ENCODE measurements at places on chromosomes 7 and 10. TPM values are rescaled to one million over a fixed set of nuclear protein-coding genes. Genes with fewer than 3 reads are reported as not detected.

ZNF783 gene
- polyA plus RNA-seq: 12.1 TPM

GRM3 gene
- 0.16 TPM for polyA plus RNA-seq

CPXM2 gene
- 63.9 TPM for polyA plus RNA-seq

SEMA3E gene
- 0.82 TPM for polyA plus RNA-seq

NEURL1 gene
- polyA plus RNA-seq: 34.9 TPM

SKAP2 gene
- 31.2 TPM for polyA plus RNA-seq

PTPRZ1 gene
- polyA plus RNA-seq: 20.6 TPM

ODAD2 gene
- 0.61 TPM for polyA plus RNA-seq

LMTK2 gene
- 19.4 TPM for polyA plus RNA-seq

MTG1 gene
- 67.5 TPM for polyA plus RNA-seq

KMT2C gene
- polyA plus RNA-seq: 34.1 TPM

HGF gene
- 2.8 TPM for polyA plus RNA-seq

ALOX5 gene
- 17.6 TPM for polyA plus RNA-seq

CYP3A7 gene
- 1.8 TPM for polyA plus RNA-seq

ICA1 gene
- 51.6 TPM for polyA plus RNA-seq

C10orf105 gene
- 0.27 TPM for polyA plus RNA-seq

AP1S1 gene
- 56.4 TPM for polyA plus RNA-seq

KCND2 gene
- polyA plus RNA-seq: 2.5 TPM

GDI2 gene
- 313 TPM for polyA plus RNA-seq

TACC2 gene
- polyA plus RNA-seq: 85.5 TPM

PTN gene
- polyA plus RNA-seq: 98.3 TPM

EPDR1 gene
- polyA plus RNA-seq: 5.8 TPM

CYTH3 gene
- polyA plus RNA-seq: 30.9 TPM

TMEM270 gene
- polyA plus RNA-seq: 0.10 TPM

SBDS gene
- 103 TPM for polyA plus RNA-seq

CTAGE6 gene
- polyA plus RNA-seq: not detected

IKZF1 gene
- 4.5 TPM for polyA plus RNA-seq

VIPR2 gene
- 1.4 TPM for polyA plus RNA-seq

VENTX gene
- 0.22 TPM for polyA plus RNA-seq

LRRN3 gene
- 7.1 TPM for polyA plus RNA-seq

ATP6V0A4 gene
- polyA plus RNA-seq: 0.12 TPM

C10orf67 gene
- 0.27 TPM for polyA plus RNA-seq

STK17A gene
- polyA plus RNA-seq: 18.5 TPM

TRIM24 gene
- polyA plus RNA-seq: 35.8 TPM

CPA4 gene
- 7.9 TPM for polyA plus RNA-seq

PLXDC2 gene
- 19.0 TPM for polyA plus RNA-seq

SPDYE2B gene
- polyA plus RNA-seq: 1.0 TPM

RSPH10B gene
- polyA plus RNA-seq: 0.52 TPM

TRIM73 gene
- 4.8 TPM for polyA plus RNA-seq

WDR91 gene
- polyA plus RNA-seq: 5.7 TPM

HTR5A gene
- 0.03 TPM for polyA plus RNA-seq

ARHGEF35 gene
- 30.6 TPM for polyA plus RNA-seq

Measured in large intestine (tissue), 12 donors.